Activated CD4-positive, alpha-beta T cell treated with anti-CD3 and anti-CD28 coated beads, Interleukin-2, Interleukin-4, amounts not matched to agents 100 ng/mL and 50 ng/mL, durations not matched to agents 16 hours and 8 hours (primary cell): ENCODE measurements at places on chromosomes 2 and 18.

GRCh38 chr2:11533278-11534070 lies at the start of gene GREB1:
GREB1 (plus strand) TSS chr2:11534045; CDS start chr2:11556615, 22,570 bp downstream.
- DNase-seq: no peak

DNA sequence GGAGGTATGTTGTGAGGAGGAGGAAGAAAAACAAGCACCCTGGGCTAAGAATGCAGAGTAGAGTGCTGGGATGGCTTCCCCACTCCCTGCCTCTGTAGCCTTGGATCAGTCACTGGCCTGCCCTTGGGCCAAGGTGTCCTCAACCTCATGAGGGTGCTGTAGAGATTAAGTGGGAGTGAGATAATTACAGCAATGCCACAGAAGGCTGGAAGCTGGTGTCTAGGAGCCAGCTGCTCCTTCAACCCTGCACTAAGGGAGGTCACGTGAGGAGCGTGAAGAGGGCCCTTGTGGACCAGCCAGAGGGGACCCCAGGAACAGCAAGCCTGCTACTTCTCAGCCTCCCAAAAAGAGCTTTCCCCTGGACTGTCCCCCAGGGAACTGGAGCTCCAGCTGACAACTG lies 95.2 kb downstream of the TTC32 start:
- no peak for DNase-seq

- DNase-seq: no peak
Observed at GRCh38 chr2:183866666-183867065, 731.7 kb upstream of the ZNF804A start.

DNA sequence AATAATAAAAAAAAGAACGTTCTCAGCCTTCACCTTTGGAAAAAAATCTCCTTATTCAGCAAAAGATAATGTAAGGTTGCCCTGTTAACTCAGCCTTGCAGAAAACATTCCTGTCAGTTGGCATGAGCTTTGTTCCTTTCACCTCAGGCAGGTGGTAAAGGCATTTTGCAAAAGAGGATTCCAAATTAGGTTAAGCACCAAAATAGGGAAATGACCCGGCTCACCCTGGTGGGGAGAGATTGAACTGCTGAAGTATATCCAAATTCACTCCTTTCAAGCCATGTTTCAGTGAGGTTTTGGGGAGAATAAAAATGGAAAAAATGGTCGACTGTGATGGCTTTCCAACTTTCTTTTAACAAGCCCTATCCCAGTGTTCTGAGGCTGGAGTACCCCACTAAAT lies 1988.8 kb upstream of the PIK3C3 start:
- no peak for DNase-seq

GRCh38 chr2:31710121-31710520 lies 129.4 kb upstream of the SRD5A2 start:
- no peak for DNase-seq

DNA sequence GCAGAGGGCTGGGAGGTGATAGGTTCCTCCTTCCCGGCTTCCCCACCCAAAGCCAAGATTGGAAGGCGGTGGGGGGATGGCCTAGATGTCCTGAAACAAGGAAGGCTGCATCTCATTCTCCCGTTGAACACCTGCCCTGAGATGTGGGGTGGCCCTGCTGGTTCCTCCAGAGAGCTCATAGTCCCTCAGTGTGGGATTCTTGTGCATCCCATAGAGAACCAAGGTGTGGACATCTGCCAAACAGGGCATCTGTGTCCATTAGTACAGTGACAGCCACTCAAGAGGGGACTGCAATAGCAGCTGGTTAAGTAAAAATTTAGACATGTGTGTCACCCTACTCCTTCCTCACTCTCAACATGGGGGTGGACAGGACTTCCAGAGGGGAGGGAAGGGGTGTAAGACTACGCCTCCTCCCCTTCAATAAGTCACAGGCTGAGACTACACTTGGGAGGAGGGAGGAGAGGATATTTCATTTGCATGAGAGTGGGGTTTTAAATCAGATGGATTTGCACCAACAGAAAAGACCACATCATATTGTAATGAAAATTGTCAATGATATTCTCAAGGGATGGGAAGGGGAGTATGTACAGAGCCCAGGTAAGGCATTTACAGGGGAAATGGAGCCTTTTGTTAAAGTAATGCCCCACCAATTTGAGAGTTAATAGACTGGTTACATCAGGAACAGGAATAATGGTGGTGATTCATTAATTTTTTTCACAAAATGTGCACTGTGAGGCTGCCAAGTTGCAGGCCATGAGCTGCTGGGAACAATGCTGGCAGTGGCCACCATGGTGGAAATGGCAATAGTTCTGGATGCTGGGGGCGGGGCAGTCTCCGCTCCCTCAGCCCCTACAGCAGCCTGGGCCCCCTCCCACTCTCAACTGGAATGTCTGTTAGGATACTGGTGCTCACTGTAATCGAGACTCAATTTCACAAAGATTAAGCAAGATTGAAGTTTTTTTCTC lies 80.6 kb downstream of the TEX51 start:
- no peak for DNase-seq

GRCh38 chr2:199810422-199811171 lies 40.4 kb downstream of the FTCDNL1 start:
- no peak for DNase-seq

GRCh38 chr2:207103132-207103531 lies 62.6 kb downstream of the KLF7 start:
- DNase-seq: no peak

DNA sequence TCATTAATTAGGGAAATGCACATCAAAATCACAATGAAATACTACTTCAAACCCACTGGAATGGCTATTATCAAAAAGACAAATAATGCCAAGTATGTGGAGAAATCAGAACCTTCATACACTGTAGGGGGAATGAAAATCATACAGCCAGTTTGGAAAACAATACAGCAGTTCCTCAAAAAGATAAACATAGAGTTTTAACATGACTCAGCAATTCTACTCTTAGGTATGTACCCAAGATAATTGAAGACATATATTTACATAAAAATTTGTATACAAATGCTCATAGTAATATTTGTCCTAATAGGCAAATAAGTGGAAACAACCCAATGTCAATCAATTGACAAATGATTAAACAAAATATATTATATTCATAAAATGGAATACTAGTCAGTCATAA lies 45.4 kb upstream of the SATB2 start:
- no peak for DNase-seq

DNA sequence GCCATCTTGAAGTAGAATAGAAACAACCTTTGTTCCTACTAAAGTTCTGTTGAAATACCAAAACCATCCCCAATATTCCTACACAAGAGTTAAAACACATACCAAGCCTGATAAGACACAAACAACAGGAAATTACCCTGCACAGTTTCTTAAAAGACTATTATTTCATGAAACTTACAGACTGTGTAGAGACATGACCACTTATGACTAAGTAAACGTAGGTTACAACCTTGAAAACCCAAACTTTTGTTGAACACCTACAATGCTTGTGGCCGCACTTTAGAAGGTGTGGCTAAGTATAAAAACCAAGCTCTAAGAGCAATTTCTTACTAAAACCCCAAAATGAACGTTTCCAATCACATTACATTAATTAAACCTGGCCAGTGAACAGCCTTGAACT lies 2.0 kb downstream of the SMAD2 start:
- DNase-seq: peak; percentile 52

DNA sequence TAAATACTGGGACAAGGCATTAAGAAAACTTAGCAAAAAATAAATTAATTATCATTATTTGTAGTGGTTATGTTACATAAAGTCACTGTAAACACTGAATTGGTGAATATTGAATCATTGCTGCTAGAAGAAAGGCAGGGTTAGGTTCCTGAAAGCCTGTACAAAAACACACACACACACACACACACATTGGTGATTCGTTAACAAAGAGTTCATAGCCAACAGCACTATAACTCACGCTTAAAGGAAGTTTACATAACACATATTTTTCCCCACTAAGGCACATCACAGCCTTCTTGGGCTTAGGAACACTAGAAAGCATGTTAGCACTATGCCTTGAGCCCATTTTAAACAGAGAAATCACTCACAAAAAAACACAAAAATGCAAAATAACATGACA lies 690.0 kb upstream of the PIK3C3 start:
- DNase-seq: no peak

GRCh38 chr2:143133783-143134182 lies 4.6 kb downstream of the ARHGAP15 start:
- no peak for DNase-seq

DNA sequence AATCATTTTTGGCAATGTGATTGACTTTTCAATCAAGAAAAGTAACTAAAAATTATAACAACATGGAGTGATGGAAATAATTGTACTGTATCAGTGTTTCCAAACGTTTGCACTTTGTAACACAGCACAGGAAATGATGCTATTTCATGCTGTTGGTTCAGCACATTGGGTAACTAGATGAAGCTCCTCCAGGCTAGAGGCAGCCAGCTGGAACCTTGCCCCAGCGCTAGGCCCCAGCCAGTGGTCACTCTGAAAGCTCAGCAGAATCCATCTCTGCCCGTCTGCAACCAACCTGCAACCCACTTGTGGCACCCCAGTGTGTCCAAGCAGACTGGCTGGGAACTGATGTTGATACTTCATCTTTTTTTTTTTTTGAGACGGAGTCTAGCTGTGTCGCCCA lies 15.3 kb downstream of the UNC50 start:
- DNase-seq: no peak

- DNase-seq: no peak
Observed at GRCh38 chr2:141063406-141063805, 1067.4 kb downstream of the LRP1B start.

GRCh38 chr2:61162721-61163120 lies 733 bp downstream of the C2orf74 start:
- DNase-seq: no peak

GRCh38 chr2:26162963-26163362 lies 9.9 kb upstream of the GAREM2 start:
- no peak for DNase-seq

GRCh38 chr18:12904012-12904516 lies 20.0 kb upstream of the PTPN2 start:
- peak; percentile 58 for DNase-seq

DNA sequence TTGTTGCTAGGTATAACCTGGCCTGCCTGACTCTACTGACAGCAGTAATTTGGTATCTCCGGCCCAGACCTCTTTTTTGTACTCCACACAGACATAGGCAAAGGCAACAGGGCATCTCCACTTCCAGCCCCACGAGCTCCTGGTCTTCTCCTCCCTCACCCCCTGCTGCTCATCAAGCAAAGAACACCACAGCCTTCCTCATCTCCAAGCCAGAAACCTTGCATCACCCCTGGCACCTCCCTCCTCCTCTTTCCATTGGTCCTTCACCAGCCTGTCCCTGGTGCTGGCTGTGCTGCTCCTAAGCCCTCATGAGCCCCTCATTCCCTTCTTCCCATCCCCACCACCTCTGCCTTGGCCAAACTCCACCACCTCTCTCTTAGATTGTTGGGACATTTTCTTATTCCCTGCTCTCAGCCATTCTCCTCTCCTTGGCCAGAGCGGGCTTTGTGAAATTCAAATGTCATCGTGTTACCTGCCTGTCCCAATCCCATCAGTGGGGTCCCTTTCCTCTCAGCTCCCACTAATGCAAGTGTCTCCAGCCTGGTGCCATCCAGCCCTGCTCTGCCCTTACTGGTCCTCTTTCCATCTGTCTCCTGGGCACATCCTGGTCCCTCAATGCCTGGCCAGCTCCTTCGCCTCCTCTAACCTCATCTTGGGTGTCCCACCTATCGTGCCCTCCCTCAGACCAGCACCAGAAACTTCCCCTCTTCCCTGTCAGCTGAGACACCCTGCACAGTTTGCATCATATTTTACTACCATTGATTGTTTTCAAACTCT lies 77.4 kb downstream of the INHBB start:
- no peak for DNase-seq

GRCh38 chr2:27261241-27261925 lies 1.5 kb downstream of the SLC30A3 start:
- no peak for DNase-seq

GRCh38 chr18:27772081-27772480 lies 404.8 kb downstream of the CDH2 start:
- no peak for DNase-seq

DNA sequence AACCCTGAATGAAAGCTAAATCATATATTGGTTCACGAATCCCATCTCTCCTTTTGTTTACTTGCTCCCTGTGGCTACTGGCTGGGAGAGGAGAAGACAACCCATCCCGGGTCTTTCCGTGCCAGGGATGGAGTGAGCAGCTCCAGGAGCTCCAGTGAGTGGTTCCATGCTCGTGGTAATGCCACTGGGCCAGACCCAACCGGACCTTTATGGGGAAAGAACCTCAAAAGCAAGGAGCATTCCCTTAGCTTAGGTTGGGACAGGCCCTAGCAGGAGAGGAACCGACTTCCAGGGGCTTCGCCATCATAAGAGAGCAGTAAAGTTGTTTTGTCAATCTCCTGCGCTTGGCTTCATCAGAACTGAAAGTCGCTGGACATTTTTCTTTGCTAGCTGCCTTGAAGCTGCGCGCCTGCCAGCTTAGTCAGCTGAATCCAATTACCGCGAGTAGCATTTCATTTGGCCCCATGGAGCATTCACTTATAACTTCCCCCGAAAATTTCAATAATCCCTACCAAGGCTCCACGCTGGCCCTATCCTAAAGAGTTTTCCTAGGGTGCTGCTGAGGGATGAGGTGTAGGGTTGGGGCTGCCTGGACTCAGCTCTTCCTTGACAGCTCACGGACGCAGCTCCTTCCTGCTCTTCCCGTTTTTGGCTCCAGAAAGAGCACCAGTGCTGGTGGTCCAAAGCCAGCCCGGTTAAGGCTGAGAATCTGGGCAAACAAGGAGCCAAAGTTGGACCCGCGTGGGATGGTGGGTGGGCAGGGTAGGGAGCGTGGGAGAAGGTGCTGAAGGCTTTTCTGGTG lies 4.9 kb downstream of the HOXD3 start:
- DNase-seq: no peak

DNA sequence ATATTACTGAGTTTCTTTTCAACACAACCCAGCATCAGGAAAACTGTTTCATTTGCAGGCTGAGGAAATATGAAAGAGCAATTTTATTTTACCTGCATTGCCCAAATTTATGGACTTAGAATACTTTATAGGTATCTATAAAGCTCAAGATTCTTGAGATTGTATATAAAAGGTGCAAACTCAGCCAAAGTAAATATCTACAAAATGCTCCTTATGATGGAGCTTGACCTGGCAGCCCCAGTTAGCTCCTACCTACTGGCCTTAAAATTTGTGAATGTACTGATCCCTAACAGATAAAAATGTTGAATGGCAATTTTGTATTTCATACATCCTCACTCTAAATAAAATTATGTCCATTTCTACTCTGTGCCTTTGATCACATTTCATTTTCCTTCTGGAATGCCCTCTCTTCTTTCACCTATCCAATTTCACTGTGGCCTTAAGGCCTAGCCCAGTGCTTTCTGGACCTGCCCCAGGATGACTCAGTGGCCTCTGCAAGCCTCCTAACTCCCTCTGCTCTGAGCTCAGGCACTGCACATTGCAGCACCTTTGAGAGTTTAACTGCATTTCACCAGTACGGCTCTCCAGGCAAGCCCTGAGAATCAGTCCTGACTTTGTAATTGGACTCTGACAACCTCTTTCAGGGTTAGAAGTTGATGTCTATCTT lies 125.9 kb downstream of the ANTXR1 start:
- no peak for DNase-seq

- DNase-seq: no peak
Observed at GRCh38 chr2:23137166-23137565, 247.8 kb upstream of the KLHL29 start.

GRCh38 chr2:16166327-16166981 lies 226.1 kb downstream of the MYCN start:
- no peak for DNase-seq

GRCh38 chr2:120469426-120469825 lies 123.5 kb downstream of the INHBB start:
- no peak for DNase-seq
